ENCODE measurements at places on chromosomes 4 and X.

DNA sequence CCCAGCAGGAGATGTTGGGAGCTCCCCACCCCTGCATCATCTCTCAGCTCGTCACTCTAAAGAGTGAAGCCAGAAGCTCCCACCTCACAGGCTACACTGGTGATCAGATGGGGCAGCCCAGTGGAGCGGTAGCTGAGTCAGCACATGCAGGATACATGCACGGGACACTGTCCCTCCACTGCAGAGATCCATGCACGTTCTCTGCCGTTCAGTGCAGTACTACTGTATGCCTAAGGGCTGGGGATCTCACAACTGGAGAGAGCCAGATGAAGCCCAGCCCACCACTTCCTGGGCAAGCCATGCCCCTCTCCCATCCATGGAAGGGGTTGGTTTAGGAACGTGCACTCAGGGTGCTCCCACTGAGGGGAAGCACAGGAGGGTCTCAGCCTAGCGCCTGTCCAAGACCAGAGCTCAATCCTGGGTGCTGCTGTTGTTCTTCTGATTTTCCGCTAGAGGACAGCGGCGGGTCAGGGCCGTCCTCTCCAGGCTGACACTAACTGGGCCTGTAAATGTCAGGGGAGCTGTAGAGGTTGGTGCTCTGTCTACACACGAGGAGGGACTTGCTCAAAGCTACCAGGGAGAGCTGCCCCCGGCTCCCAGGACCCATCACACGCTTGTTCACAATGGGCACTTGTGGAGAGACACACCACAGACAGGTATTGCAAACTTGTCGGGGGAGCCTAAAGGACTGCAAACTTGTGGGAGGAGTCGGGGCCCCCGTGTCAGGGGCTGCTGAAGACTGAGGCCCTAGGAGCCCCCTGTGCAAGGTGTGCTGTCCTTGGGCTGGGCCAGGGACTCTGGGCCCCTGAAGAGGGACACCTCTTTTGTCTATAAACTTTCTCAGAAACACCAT lies 18.2 kb upstream of the ABLIM2 start:
- DNase-seq = peak; percentile 36

DNA sequence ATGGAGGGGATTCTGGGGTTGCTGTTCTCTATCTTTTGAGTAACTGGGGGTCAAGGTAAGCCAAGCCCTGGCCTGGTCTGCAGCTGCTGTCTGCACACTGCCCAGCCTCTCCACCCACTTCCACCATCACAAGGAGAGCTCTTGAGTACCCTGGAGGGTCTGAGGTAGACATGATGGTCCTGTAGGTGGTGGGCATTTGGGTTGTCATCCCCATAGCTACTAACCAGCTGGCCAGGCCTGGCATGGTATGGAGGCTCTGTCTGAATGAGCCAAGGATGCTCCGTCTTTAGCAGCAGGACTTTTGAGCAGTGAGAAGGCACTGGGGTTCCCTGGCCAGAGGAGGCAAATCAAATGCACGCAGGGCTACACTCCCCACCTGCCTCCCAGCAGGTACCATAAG lies 82.7 kb downstream of the NHSL2 start:
- no peak for DNase-seq

DNA sequence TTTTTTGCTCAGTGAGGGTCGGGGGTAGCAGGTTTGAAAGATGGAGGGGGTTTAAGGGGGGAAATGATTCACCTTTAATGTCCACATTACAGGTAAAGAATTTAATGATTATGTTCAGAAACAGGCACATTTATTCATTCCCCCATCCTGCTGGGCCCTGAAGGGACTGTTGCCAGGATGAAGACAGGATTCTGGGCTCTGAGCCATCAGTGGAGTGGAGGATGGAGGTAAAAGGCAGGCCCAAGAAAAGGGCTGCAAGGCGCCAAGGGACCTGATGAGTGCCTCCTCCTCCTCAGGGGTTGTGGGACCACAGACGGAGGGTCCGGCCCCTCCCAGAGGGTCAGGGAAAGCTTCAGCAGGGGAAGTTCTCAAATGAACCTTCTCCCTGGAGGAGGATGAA lies 40.4 kb upstream of the PROM1 start:
- no peak for DNase-seq

DNA sequence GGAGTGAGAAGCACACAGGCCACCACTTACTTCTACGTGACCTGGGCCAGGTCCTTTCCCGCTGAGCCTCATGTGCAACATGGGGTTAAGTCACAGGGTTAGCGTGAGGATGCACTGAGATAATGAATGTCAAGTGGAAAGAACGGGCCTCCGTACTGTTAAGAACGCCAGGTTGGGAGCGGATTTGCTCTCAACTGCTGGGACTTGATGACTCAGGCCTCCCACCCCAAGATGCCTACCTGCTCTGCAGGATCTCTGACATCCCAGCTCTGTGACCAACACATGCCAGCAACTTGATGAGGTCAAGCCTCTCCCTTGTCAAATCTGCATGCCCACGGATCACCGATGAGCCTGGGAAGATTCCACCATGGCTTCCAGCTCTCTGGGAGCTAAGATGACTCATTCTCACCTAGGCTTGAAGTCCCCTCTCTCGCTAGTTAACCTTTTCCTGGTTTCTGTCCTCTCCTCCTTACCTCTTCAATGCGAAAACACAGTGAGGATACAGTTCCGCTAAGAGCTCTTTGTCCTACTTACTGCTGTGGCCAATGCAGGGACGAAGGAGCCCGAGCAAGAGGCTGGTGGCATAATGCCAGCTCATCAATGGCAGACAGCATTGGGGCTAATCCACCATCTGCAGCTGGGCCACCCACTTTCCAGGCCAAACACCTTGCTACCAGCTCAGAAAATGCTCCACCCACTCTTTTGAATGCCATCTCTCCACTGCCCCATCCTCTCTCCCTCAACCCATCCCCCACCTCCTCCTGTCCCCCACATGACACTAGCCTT lies 67.6 kb downstream of the PJA1 start:
- no peak for DNase-seq

GRCh38 chrX:125131164-125131563 lies 188.5 kb upstream of the TEX13C start:
- DNase-seq = no peak

- DNase-seq = no peak
Measured at GRCh38 chr4:54144661-54145171, 44.8 kb downstream of the GSX2 start.

DNA sequence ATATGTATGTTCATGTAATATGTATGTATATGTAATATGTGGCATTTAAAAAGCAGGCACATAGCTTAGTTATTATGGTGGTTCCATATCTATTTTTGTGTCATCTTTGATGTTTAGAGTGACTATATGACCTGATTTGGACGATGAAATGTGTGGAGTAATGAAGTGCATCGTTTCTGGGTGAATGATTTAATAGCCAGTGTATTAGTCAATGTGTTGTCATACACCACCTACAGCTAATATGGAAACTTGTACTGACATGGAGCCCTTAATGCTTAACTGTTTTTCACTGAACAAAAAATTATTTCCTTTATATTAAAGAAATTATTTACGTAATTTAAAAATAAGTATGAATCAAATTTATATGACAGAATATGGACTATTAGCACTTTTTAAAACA lies 292.3 kb upstream of the FSTL5 start:
- no peak for DNase-seq

DNA sequence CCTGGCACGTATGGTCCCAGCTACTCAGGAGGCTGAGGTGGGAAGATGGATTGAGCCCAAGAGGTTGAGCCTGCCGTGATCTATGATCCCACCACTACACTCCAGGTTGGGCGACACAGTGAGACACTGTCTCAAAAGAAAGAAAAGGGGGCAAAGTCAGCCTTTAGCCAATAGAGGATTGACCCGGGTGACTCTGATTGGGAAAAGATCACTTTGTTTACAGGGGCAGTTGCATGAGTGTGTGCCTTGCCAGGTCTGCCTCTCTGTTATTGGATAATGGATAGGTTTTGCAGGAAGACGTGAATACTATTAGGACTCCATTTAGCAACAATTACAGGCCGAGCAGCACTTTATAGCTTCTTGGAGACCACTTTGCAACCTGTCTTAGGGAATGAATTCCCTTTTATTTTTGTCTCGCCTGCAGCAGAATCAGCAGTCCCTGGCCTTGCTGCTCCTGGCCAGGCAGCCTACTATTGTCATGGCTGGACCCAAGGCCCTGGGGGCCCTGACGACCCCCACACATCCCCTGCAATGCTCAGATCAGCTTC lies 103.2 kb upstream of the PSAPL1 start:
- DNase-seq = no peak

DNA sequence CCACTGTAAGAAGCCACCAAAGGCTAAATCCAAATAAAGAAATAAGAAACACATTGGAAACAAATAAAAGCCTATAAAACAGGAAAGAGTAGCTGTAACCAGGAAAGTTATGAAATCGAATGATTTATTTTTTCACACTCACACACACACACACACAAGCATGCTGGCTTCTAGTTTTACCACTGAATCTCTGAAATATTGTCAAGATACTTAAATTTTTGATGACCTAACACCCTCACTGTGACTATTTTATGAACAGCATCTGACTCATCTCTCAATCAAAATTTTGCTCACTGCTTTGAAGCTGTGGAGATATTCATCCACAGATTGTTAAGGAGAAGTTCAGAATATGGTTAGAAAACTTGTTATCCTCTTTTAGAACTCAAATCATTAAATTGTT lies 13.9 kb upstream of the GABRB1 start:
- DNase-seq = no peak

DNA sequence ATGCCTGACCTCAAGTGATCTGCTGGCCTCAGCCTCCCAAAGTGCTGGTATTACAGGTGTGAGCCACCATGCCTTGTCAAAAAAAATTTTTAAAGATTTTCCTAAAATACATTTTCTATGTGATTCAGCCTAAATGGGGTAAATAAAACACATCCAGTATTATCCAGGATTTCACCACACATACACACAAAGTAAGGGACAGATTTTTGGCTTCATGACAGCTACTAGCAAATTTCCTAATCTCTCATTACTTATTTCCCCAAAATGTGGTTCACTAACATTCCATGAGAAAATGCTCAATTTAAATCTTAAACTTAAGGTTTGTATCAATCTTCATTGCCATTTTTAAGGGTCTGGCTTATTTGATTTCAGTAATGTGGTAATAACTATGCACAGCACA lies 348.5 kb upstream of the INTU start:
- DNase-seq = no peak

- DNase-seq = no peak
Measured at GRCh38 chrX:48505481-48505880, 3.3 kb upstream of the PORCN start.

DNA sequence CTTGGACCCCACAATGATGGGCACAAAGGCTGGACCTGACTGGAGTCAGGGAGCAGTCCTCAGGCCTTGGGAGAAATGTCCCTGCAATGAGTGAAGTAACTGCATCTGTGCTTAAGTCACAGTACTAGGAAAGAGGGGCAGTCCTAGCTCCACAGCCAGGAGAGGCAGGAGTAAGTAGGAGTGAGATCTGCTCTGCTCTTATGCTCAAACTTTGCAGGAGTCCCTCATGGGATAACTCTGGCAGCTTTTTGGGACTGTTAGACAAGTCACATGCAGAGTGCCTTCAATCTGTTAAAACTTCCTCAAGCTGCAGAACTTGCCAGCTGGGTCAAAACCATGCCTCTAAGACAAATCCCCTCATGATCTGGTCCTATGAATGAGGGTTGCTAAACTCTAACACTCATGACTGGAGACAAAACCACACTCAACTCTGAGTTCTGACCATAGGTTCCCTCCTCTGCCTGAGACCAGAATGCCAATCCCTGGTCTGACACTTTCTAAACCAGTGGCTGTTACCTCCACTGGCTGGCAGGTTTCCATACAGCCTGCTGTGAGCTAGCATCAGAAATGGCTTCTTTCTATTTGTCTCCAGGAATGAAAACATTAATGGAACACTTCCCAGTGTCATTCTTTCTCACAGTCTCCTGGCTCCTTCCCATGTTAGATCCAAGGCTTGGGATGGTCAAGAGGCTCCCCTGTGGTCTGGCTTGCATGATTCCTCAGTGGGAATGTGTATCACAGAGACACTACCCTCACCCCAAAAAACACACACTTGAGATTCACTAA lies 819.3 kb downstream of the PCDH7 start:
- no peak for DNase-seq

- no peak for DNase-seq
Measured at GRCh38 chr4:88788424-88788823, 90.8 kb upstream of the NAP1L5 start.

- no peak for DNase-seq
Measured at GRCh38 chr4:163810755-163811154, 316.3 kb downstream of the TMA16 start.

DNA sequence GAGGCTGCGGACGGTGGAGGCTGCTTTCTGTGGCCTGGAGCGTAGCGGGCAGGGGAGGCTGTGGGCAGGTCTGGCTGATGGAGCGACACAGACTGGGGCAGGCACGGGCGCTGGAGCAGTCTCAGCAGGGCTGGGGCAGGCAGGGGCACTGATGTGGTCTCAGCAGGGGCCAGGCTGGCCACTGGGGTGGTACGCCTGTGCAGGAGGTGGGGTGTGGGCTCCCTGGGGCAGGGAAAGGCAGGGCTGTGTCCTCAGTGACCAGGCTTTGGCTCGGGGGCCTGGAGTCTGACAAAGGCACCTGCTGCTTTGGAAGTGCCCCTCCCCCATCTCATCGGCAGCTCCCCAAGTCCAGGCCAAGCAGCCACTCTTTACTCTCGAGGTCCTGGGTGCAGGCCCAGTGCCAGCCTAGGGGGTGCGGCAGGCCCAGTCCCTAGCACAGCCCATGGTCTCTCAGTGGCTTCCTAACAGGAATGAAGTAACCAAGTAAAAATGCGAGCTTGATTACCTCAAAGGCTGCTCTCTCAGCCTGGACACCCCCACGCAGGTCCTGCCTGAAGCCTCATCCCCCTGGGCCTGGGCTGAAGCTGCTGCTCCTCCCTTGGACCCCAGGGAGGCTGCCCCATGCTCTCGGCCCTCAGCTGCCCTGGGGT lies 55.5 kb downstream of the ADRA2C start:
- DNase-seq = no peak

DNA sequence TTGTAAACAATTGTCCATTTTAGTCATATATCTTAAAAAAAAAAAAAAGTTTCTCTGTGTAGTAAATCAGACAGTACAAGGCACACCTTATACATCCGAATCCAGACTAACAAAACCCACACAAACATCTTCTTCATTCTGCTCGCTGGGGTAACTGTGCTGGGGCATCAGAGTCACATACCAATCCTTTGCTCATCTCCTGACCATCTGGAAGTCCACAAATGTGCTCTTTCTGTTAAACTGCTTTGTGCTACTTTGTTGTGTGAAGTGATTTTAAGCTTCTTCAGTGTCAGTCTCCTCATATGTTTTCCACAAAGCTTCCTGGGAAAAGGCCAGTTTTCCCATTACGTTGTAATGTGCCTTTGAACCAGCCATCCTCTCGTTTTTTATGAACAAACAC lies 86.2 kb upstream of the CBR4 start:
- DNase-seq = no peak

DNA sequence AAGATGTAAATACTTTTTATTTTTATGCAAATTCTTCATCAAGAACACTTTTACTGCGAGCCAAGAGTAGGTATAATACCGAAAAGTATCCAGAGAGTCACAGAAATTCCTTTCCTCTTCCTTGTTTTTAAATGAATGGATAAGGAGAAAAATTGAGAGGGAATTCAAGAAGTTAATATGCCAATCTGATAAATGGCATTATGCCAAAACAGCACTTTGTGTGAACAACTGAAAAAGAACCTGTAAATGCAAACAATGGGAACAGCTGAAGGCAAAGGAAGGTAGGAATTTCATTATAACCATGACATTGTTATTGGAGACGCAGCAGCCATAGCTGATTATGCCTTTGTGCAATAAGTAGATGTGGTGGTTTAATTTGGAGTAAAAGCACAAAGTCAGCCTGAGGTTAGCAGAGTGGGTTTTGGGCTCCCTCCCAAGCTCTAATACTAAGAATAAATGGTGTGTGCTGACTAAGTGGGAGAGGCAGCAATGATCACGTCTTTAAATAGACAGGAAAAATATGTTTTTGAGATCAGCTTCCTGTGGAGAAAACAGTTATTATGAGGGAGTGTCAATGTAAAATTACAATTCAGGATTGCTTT lies 209.8 kb upstream of the NDST4 start:
- no peak for DNase-seq

Data from activated naive CD4-positive, alpha-beta T cell treated with anti-CD3 and anti-CD28 coated beads, Interleukin-2, amount 50 U/mL, for 72 hours (primary cell).